Activated CD8-positive, alpha-beta memory T cell treated with anti-CD3 and anti-CD28 coated beads, Interleukin-2, amount 10 ng/mL, durations not matched to agents 7 days and 5 days (primary cell): ENCODE measurements at places on chromosomes 2 and 18. TPM values are rescaled to one million over a fixed set of nuclear protein-coding genes. Genes with fewer than 3 reads are reported as not detected.

GRCh38 chr2:11861044-11861443, 114.6 kb downstream of the LPIN1 start:
- no peaks in the 10 kb centered on the region for H3K36me3 ChIP-seq
- no peak overlapping the region for H3K4me3 ChIP-seq
- H3K4me1 ChIP-seq, result peaks cover 13% of the 10 kb centered on the region
- DNase-seq, result no peak
- peaks cover 8% of the 10 kb centered on the region for H3K27me3 ChIP-seq

DNA sequence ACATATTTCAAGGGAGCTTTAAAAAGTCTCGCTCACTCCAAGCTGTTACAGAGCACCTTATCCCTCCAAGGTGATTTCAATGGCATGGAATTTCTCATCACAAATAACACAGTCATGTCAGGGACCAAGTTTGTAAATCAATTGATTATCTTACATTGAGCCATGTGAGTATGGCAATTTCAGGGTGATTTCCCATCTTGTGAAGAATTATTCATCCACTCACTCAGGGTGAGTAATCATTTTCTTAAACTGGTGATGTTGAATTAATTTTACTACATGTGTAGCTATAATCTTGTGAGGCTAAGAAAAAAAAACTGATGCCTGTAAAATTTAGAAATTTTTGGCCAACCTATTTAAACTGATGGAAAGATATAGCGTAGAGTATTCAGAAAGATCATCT, 3.3 kb upstream of the ABCA12 start:
- H3K4me3 ChIP-seq, result no peak overlapping the region
- no peak for DNase-seq
- H3K4me1 ChIP-seq, result peaks cover under 1% of the 10 kb centered on the region
- H3K36me3 ChIP-seq, result no peaks in the 10 kb centered on the region

GRCh38 chr2:32721376-32721775, 93.5 kb downstream of the TTC27 start:
- DNase-seq, result no peak
- no peaks in the 10 kb centered on the region for H3K27me3 ChIP-seq
- H3K4me3 ChIP-seq, result no peak overlapping the region
- no peak overlapping the region for H3K27ac ChIP-seq
- H3K4me1 ChIP-seq, result no peaks in the 10 kb centered on the region

GRCh38 chr18:53219853-53220252, 879.9 kb downstream of the DCC start:
- H3K36me3 ChIP-seq, result no peaks in the 10 kb centered on the region
- DNase-seq, result no peak
- no peak overlapping the region for H3K27ac ChIP-seq
- H3K4me3 ChIP-seq, result no peak overlapping the region
- no peaks in the 10 kb centered on the region for H3K4me1 ChIP-seq
- H3K27me3 ChIP-seq, result no peaks in the 10 kb centered on the region

The TRIM54 gene
- total RNA-seq, result 0.28 TPM

DNA sequence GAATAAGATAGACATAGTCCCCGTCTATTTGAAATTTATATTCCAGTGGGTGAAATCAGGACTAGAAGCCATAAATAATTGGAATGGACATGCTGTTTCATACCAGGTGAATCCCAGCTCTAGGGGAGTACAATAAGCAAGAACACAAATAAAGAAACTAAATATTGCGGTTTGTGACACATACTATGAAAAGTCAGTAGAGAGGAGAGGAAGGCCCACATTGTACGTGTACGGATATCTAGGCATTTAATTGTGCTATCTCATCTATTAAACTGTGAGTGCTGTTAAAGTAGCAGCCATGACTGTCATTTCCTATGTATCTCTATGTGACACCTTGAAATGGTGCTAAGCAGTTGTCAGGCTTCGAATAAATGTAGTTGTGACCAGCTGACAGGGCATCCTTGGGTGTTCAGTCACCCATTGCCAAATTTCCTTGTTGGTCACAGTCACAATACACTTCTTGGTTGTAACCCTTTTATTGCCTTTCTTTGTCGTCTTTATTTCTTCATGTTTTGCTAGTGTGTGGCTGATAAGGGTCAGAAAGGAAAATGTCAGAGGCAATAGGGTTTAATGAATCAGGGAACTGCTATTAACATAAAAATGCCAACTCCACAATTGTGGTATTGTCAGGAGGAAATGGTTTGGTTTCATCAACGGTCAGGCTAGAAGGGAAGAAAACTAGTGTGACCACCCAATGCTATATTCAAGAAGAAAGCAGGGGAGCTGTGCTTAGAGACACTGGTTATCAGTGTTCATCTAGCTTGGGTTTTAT, 31.5 kb downstream of the CPO start:
- H3K27me3 ChIP-seq, result peaks cover 11% of the 10 kb centered on the region
- H3K4me1 ChIP-seq, result no peaks in the 10 kb centered on the region
- H3K27ac ChIP-seq, result no peak overlapping the region
- no peak overlapping the region for H3K4me3 ChIP-seq

DNA sequence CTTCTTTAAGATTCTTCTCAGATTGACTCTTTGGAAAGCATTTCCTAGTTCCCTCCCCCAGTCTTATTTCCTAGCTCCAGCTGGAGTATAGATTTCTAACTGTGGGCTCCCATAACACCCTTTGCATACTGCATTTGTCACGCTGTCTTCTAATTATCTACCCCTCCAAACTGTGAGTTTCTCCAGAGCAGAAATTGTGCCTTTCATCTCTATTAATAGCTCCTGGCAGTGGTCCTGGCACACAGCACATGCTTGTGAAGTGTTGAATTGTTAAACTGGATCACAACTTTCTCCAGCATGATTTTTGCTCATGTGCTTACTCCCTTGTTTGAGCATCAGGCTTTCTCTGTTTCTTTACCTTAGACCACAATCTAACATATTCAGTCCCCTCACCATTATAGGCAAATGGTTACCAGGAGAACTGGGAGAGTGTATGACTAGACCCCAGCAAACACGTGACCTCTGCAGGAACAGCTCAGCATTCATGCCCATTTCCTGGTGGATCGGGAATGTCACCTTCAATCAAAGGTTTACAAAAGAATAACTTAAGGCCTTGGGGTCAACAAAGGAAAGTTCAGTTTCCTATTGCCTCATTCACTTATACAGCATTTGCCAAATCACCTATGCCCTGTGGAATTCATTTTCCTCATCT, 175.7 kb upstream of the TANK start:
- H3K27ac ChIP-seq, result no peak overlapping the region
- DNase-seq, result no peak
- H3K4me3 ChIP-seq, result no peak overlapping the region
- H3K27me3 ChIP-seq, result peaks cover 8% of the 10 kb centered on the region
- H3K36me3 ChIP-seq, result no peaks in the 10 kb centered on the region
- H3K4me1 ChIP-seq, result no peaks in the 10 kb centered on the region

The ORC2 gene
- total RNA-seq, result 54.8 TPM

The GPR39 gene
- not detected for total RNA-seq

The LYG2 gene
- not detected for total RNA-seq

- no peaks in the 10 kb centered on the region for H3K27me3 ChIP-seq
- no peak for DNase-seq
- peak overlapping the region; percentile 41 for H3K27ac ChIP-seq
- H3K4me3 ChIP-seq, result no peak overlapping the region
Observed at GRCh38 chr2:191030521-191031154, 16.7 kb upstream of the STAT1 start.

DNA sequence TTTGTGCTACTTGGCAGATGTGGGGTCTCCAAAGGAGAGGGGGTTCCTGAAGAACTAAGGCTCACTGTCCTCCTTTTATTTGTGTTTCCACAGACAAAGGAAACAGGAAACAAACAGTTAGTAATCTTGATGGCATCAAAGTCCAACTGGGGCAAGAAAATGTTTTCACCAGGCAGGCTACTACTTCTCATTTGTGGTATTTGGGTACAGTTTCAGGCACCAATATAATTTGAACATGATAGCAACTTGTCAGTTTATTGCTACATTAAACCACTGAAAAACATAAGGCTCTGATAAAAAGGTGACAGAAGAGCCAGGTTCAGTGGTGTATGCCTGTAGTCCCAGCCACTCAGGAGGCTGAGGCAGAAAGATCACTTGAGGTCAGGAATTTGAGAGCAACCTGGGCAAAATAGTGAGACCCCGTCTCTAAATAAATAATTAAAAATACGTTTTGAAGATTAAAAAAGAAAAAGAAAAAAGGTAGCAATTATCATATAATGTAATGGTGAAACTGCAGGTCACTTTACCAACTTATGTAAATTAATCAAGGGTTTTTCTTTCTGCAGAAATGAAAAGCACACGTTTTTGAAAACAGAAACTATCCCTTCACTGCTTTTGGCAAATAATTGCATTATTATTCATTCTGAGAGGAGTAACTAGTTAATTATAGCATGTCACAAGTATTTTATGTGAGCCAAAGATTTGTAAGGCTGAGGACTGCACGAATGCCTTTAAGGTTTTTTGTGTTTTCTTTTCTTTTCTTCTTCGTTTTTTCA, 157.5 kb upstream of the CAVIN2 start:
- no peaks in the 10 kb centered on the region for H3K36me3 ChIP-seq
- H3K4me1 ChIP-seq, result no peaks in the 10 kb centered on the region
- H3K27ac ChIP-seq, result no peak overlapping the region
- DNase-seq, result no peak

DNA sequence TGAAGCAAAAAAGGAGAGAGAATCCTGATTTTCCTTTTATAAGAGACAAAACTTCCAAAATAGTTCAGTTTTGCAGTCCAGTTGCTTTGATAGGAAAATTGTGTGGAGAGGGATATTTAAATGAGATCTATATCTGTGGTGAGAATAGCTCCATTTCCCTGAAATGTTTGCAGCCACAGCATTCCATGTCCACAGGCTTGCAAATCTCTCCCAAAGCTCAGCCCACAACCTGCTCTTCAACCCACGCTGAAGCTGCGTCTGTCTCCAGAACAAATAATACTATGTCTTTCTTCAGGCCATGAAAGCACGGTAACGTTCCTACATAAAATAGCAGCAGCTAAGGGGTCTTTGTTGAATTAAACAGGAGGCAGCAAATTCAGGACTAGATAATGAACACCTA, 31.8 kb downstream of the TMEM17 start:
- no peak overlapping the region for H3K4me3 ChIP-seq
- no peaks in the 10 kb centered on the region for H3K36me3 ChIP-seq

DNA sequence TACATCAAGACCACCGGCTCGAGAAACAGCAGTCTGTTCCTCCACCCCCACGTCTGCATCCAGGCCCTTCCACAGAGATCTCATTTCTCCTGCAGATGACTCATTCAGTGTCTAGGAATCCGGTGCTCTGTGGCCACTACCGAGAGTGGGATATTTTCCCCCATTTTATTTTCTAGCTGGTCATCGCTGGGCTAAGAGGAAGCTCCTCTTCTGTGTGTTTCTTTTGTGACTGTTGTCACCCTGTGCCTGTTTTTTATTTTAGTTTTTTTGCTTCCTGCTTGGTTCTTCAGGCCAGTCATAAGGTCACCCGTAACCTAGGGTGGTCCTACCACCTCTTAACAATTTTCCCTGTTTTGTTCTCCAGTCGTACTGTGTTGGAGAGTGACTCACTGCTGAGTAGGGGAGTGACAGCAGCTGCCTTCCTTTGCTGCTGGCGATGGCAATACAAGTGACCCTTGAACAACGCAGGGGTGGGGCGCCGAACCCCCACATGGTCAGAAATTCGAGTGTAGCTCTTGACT, 6.7 kb downstream of the RAMP1 start:
- DNase-seq, result peak; percentile 29
- no peak overlapping the region for H3K4me3 ChIP-seq
- H3K27ac ChIP-seq, result no peak overlapping the region
- H3K36me3 ChIP-seq, result no peaks in the 10 kb centered on the region

The GALNT3 gene
- total RNA-seq, result 13.8 TPM

The NAT8 gene
- not detected for total RNA-seq

GRCh38 chr18:58015065-58015780, 28.8 kb upstream of the NEDD4L start:
- peaks cover 5% of the 10 kb centered on the region for H3K27me3 ChIP-seq
- H3K27ac ChIP-seq, result no peak overlapping the region
- H3K4me3 ChIP-seq, result no peak overlapping the region
- H3K4me1 ChIP-seq, result no peaks in the 10 kb centered on the region

The KRTCAP3 gene
- 4.5 TPM for total RNA-seq

The SPAST gene
- total RNA-seq, result 20.4 TPM

The KATNAL2 gene
- total RNA-seq, result 0.79 TPM
